ENCODE measurements at places on chromosomes 7 and 10.

DNA sequence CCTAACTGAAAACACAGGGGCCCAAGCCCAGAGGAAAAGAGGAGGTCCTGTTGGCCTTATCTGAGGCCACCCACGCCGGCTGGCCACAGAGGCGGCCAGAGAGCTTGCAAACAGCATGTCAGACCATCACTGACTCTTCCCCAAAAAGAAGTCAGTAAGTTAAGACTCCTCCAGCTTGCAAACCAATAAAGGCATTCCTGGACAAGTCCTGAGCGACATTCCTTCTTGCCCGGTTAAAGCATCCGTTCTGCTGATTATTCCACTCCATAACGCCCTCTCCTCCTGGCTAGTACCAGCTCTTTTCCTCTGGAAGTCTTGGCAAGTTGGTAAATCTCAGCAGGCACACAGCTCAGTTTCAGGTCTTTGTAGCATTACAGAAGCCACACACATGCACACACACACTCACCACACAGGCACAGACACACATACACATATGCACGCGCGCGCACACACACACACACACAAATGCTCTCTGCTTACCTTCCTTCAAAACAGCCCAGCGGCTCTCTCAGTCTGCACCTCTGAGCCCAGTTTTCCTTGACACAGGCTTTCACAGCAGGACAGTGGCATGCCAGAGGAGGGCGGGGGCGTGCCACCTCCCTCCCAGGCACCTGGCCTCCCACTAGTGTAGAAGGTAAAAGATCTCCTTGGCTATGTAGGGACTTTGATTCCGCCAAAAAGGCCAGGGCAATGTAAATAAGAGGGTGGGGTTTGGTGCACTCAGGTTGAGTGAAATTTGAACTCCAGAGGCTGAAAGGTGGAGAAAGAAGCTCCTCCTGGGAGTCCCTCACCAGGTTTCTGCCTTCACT is 201.4 kb downstream of the TNS3 start:
- no peak for DNase-seq

DNA sequence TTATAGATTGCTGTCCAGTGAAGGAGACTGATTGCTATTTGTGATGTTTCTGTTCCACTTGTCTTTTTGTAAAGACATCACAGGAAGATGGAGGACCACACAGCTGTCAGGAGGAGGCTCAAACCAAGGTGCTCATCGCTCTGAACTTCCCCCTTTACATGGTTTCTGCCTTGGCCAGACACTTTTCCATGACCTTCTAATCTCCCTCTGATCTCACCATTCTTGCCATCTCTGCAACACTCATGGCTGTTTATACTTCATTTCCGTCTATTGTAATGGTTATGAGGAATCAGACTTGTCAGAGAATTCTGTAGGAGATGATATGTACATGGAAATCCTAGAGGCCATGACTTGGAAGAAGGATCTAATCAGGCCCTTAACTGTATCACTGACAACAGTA is 1.7 kb upstream of the TAS2R5 start:
- no peak for DNase-seq

- DNase-seq: no peak
These were observed 4.4 kb upstream of the GRK5 start for GRCh38 chr10:119203006-119203405.

GRCh38 chr10:84523526-84523925 is 195.1 kb downstream of the CCSER2 start:
- no peak for DNase-seq

GRCh38 chr10:103733045-103733419 is 122.3 kb downstream of the SH3PXD2A start:
- DNase-seq: no peak

All from activated CD4-positive, alpha-beta T cell treated with anti-CD3 and anti-CD28 coated beads, Interleukin-2, Interleukin-6, amounts not matched to agents 100 ng/mL and 50 ng/mL, durations not matched to agents 16 hours and 8 hours (primary cell).